ENCODE measurements at places on chromosomes 1 and 21.

GRCh38 chr21:37139154-37139553 is 66.1 kb downstream of the TTC3 start:
- no peak for DNase-seq

- peak; percentile 27 for DNase-seq
Measured at GRCh38 chr1:78673120-78673519, 23.5 kb downstream of the IFI44 start.

- DNase-seq, result no peak
Measured at GRCh38 chr1:229266832-229267500, 3.9 kb upstream of the RAB4A start.

DNA sequence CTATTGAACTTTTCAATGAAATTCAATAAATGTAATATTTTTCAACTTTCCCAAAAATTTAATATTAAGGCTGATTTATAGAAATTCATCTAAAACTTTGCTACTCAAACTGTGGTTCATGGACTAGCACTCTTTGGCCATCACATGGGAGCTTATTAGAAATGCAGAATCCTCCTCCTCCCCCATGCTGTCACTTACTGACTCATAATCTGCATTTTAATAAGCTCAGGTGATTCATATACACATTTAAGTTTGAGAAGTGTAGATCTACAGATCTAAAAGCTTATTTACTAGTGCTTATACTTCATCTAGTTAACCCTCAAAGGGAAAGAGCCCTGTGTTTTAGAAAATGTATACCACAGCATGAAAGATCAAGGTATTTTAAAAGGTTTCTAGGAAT is 84.3 kb downstream of the HS2ST1 start:
- DNase-seq, result no peak

DNA sequence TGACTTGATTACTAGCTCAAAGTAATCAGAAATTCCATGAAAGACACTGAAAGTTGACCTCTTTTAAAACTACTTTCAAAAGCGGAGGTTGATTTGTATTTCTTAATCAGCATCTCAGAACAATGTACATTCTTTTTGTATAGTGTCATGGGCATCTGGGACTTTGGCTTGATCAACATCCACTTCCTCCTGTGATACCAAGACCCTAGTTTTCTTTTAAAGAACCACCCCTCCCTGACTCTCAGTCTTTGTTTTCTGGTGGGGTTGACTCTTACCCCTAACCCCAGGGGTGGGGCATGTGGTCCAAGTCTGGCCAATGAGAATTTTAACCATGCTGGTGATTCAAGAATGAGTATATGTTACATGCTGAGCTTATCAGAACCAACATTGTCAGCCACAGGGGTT is 21.7 kb upstream of the IRF2BP2 start:
- DNase-seq, result no peak

- DNase-seq, result no peak
Measured at GRCh38 chr21:24278711-24279110, 1328.6 kb downstream of the MRPL39 start.

GRCh38 chr21:45550522-45551210 is 8.4 kb upstream of the SLC19A1 start:
- peak; percentile 73 for DNase-seq

DNA sequence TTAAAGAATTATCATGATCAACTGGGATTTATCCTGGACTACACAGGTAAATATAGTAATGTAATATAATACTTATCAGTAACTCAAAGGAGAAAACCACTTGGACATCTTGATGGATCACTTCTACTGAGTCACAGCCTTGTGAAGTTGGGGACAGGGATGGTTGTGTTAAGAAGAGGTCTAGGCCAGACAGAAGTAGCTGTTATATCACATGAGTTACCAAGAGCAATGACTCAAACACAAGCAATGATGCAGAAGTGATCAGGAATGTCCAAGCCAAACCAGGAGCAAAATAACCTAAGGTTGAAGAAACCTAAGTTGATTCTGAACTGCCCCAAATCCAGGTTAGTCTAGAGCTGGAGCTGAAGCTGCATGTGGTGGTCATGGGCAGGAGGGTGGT is 424.5 kb upstream of the DAB1 start:
- DNase-seq, result no peak

DNA sequence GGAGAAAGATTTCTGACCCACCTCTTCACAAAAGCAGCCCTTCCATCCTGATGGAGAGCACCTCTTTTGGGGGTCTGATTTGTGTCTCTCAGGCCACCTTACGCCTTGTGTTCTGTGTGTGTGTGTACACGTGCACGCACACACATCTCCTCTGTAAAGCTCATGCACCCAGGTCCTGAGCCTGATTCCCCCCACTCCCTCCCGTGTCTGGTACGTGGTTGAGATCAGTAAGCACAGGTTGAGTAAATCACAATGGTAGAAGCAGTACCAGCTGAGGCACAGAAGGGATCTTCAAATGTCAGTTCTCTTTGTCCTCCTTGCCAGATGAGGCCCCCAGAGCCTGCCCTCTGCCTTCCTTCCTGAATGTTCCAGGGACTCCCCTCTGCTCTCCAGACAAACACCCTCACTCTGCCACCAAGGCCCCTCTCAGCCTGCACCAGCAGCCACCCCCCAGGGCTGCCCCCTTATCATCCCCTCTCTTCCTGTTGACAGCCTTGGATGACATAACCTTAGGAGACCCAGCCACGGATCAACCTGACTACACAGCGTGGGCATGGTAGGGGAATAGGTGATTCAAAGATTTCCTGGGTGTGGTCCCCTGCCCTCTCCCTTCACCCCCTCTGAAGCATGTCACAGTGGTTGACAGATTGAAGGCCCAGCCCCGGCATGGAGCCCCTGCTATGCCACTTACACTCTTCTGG is 112.8 kb downstream of the HIVEP3 start:
- DNase-seq, result peak; percentile 54

DNA sequence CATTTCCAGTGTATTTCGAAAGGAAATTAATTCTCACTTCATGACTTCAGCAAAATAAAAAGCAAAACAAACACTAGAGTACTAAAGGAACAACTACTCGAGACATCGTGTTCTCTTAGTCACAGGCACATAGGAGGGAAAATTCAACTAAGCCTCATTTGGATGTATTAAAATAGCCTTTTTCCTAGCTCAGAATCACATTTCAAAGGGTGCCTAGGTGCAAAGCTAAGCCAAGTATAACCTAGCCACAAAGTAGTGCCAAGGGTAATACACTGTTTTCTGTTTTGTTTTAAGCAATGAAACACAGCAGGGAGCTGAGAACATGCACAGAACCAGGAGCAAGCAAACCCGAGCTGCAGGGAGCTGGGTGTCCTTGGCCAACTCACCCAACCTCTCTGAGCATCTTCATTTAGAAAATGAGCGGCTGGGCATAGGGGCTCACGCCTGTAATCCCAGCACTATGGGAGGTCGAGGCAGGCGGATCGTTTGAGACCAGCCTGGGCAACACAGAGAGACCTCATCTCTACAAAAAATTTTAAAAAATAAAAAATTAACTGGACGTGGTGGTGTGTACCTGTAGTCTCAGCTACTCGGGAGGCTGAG is 26.6 kb upstream of the ACBD6 start:
- no peak for DNase-seq

GRCh38 chr21:28817871-28818270 is 174.8 kb downstream of the LTN1 start:
- no peak for DNase-seq

GRCh38 chr21:35485364-35485763 is 436.3 kb upstream of the RUNX1 start:
- no peak for DNase-seq

- no peak for DNase-seq
Measured at GRCh38 chr1:9493326-9493725, 45.9 kb upstream of the SLC25A33 start.

DNA sequence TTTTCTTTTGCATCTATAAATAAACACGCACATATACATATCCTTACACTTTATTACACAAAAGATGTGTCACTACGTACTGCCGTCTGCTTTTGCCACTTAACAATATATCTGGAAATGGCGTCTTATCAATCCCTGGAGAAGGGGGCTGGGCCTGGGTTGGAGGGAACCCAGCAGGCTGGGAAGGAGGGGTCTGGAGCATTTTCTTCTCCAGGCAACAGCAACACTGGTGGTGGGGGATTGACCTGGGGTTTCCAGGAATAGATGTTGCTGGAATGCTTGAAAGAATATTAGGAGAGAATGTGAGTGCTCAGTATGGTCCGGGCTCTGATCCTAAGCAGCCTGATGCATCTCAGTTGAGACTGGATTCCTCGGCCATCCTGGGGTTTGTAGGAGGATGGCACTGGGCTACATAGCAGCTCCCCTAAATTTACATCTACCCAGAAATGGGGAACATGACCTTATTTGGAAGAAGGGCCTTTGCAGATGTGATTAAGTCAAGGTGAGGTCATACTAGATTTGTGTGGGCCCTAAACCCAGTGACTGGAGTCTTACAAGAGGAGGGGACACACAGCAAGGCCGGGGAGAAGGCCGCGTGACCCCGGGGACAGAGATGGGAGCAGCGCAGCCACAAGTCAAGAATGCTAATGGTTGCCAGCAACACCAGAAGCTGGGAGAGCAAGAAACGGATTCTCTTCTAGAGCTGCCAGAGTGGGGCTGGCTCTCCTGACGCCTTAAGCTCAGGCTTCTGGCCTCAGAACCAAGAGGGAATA is 98.6 kb downstream of the SIK1 start:
- DNase-seq, result no peak

GRCh38 chr1:65062339-65062738 is 85.7 kb upstream of the AK4 start:
- DNase-seq, result no peak

DNA sequence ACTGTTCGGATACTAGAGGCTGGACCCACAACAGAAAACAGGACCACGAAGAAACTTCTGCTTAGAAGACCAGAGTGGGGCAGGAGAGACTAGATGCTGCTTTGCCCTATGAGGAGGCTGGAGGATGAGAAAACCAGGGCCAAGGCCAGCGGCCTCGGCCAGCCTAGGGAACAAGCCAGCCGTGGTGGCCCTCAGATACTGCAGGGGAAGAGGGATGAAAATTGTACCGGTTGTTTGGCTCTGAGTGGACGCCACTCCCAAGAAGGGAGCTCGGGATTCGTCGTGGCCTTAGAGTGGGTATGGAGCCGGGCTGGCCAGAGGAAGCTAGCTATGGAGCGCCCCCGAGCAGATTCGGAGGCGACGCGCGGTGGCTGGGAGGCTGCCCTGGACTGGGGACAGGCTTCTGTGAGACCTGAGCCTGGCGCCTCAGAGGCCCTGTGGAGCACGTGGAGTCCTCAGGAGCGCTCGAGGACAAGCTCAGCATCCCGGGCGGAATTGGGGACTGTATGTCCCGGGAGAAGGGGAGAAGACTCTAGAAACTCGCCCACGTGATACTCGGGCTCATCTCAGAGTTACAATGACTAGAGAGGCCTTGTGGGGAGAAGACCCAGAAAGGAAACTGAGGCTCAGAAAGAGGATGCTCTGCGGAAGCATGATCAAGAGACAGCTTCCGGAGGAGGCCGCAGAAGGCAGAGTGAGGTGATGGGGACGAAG is 2.8 kb downstream of the PRRX1 start:
- DNase-seq, result no peak

DNA sequence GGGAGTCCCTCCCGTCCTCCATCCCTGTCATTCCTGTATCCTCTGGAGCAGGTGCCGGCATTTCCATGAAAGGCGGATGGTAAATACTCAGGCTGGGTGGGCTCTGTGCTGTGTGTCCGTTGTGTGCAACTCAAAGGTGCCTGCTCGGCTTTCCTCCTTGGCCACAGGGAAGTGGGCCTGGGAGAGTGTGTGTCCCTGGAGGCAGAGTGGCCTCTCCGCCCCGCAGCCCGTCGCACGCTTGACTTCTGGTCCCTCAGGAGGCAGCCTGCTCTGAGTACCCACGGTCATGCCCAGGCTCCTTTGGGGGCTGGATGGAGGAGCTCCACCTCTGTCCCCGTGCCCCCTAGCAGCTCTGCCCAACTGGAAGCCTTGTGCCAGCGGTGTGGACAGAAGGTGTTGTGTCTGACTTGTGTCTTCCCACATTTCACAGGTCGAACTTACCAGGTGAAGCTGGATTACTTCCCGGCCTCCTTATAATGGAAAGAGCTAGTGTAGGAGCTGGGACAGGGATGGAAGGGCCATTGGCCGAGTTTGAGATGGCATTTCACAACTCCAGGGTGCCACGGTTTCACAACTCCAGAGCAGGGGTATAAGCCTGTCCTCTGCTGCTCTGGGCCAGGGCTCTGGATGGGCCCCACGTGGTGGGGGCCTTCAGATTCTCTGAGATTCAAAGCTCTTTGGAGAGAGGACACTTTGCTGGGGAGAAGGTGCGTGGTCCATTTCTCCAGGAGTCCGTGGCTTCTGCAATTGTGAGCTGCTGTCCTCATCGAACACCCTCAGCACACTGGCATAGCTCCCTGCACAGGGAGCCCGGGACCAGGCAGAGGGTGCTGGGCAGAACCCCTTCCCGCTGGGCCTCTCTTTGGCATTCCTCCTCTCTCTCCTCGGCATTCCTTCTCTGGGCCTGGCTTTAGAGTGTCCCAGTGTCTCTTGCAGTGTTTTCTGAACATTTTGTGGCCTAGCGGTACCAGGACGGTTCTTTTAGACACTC is 152.7 kb upstream of the COL6A1 start:
- DNase-seq, result no peak

- peak; percentile 45 for DNase-seq
Measured at GRCh38 chr1:25564777-25565574, 21.6 kb downstream of the LDLRAP1 start.

DNA sequence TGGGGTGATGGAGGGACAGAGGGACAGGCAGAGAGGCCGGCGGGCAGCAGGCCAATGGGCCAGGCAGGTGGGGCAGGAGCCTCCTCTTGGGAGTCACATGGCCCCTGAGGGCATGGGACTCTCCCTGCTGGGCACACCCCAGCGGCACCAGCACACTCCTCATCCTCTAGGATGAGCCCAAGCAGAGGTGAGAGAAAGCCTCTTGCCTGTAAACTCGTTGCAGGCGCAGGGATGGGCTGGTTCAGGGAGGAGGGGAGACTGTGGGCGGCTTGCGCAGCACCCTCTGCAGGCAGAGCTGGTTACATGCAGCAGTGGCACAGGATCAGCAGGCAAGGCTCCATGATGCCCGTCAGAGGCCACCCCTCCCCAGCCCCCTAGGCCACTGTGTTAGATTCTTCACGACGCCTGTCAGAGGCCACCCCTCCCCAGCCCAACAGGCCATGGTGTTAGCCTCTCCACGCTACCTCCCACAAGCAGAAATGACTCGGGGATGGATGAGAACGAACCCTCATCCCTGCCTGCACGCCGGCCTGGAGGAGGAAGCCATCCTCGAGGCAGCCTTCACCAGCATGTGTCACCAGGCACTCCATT is 209.7 kb upstream of the VAMP3 start:
- DNase-seq, result peak; percentile 19

DNA sequence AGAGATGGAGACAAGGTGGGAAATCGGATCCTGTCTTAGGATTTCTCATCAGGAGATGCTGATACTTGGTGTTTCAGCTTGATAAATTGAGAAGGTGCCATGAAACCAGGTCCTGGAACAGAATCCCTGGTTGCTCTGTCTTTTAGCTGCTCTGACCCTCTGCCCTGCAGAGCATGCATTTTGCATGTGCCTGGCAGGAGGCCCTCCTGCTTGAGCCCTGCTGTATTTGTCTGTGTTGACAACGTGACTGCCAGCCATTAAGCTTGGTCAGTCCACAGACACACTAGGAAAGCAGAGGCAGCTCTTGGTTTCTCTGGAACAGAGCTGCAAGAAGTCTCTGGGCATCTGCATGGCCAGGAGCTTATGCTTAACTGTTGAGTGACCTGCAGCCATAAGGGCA is 2.5 kb downstream of the SLC25A44 start:
- no peak for DNase-seq

GRCh38 chr1:15543589-15544568 is 17.2 kb downstream of the DNAJC16 start:
- DNase-seq, result no peak

GRCh38 chr1:41420860-41421259 is 59.6 kb downstream of the FOXO6 start:
- no peak for DNase-seq
